ENCODE measurements at places on chromosomes 6 and 20.

GRCh38 chr6:138512609-138513008 lies 13.3 kb upstream of the NHSL1 start:
- no peak for DNase-seq

DNA sequence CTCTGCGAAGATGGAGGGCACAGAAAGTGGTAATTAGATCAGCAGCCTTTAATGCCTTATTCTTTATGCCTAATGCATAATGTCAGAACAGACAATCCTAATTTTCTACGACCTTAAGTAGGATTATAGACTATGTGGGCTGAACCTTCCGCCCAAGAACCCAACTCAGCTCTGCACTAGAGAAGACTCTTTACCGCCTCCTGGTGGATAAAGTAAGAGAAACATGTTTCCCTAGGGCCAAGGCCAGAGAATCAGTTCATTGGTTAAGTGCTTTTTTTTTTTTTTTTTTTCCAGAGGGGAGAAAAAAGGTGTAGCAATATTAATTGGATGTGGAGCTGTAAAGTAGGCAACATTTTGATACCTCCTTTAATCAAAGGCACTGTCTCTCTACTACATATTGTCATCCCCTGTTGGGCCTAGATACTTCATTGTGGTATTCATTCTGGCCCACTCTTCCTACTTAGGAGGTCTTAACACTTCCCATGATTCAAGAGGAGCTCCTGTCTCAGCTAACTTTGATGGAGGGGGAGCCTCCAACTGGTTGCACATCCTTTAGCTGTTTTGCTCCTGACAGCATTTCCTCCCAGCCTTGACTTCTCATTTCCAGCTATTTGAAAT lies 124.9 kb upstream of the NRN1 start:
- no peak for DNase-seq

- DNase-seq, result no peak
Observed at GRCh38 chr6:154304191-154304590, 52.4 kb downstream of the IPCEF1 start.

- DNase-seq, result no peak
Observed at GRCh38 chr20:16292226-16292880, 280.9 kb downstream of the KIF16B start.

GRCh38 chr6:129546702-129547101 lies 163.3 kb downstream of the ARHGAP18 start:
- no peak for DNase-seq

DNA sequence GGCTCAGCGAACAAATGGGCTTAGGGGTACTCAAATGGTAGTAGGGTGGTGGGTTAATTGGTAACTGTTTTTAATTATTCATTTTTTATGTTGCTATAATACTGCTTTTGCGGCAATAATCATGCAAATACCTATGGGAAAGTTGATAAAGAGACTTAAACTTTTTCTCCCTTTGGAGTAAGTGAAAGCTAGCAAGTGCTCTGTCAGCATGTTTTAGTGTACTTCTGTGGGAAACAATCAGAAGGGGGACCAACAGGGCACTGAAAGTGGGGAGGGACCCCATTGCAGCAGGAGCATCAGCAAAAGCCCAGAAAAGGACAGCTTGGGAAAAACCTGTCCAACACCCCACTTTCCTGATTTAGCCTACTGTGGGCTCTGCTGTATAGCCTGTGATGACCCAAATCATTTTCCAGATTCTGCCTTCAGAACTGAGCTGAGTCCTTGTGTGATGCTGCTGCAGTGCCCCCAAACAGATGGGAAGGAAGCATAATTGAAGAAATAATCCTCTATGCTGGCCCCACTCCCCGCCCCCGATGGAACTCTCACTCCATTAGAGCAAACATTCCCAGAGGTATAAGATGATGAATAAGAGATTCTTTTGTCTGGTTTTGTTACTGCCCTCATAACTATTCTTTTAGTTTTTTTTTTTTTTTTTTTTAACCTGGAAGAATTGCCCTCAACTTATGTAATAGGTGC lies 322.8 kb downstream of the CD83 start:
- no peak for DNase-seq

- peak; percentile 47 for DNase-seq
Observed at GRCh38 chr6:31332637-31333602, 24.1 kb downstream of the HLA-B start.

DNA sequence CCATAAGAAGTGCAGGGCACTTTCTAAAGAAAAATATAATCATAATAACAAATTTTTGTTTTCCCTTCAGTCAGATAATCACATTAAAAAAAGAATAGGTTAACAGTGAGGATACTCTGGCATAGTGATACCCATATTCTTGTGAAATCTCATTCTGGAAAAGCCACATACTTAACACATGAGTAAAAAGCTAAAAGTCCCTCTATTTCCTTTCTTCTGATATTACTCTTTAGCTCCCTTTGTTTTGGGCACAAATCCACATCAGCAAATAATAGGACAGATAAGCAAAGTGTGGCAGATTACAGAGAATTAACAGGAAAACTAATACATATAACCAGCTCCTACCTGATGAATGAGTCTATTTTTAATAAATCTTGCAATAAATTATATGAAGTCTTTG lies 15.8 kb downstream of the SHPRH start:
- DNase-seq, result no peak

- peak; percentile 26 for DNase-seq
Observed at GRCh38 chr6:15299430-15300131, 53.7 kb downstream of the JARID2 start.

DNA sequence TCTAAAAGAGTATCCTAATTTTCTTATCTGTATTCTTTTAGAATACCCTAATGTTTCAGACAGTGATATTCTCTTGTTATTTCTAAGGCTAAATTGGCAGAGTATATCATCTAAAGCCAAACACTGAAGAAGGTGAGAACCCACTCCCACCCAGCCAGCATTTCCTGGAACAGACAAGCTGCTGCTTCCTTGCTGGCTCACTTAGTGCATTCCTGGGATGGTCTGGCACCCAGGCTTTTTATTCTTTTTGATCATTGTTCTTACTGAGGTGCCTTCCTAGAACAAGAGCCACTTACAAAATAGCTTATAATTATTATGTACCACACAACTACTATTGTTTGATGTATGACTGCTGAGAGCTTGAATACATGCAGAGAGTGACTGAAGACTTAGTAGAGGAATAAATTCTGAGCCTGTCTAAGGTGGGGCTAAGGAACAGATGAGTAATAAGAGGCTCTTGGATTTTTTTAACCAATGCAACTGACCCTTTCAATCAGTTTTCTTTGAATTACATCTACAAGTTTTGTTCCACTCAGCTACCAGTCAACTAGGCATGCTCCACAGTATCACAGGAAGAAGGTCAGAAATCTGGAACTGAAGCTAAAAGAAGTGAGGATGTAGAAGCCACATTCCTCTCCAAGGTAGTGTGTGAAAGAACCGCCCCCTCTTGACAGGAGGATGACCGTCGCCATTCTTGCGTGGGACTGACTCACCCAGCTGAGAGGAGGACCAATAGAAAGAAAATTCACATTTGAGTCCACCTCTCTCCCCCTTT lies 30.1 kb downstream of the PRPH2 start:
- DNase-seq, result no peak

DNA sequence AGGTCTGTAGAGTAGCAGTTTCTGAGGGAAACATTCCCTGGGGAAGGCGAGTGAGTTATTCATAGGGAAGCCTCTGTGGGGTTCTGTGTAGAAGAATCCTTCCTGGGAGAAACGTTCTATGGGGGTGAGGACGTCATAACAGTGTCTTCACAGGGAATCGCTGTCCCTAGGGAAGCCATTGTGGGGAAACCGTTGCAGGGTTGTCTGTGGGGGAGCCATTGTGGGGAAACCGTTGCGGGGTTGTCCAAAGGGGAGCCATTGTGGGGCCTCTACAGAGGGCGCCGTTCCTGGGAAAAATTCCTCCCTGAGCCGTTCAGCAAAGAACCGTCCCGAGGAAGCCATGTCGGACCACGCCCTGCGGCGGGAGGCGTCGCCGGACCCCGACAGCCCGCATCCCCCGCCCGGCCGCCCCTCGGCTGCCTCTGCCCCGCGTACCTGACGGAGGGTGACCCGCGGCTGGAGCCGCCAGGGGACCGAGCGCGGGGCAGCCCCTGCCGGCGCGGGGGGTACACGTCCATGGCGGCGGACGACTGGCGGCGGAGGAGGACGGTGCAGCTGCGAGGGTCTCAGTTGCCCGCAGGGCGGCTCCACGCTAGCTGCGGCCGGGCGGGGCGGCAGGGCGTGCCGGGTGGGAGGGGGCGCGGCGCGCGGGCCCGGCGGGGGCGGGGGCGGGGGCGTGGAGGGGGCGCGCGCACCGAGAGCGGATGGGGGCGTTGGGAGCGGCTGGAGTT lies at the start of gene DNAAF9:
DNAAF9 (minus strand) TSS at position 630 of the 731 bp plus-strand sequence; CDS start at position 518, 112 bp downstream.
- DNase-seq, result peak; percentile 44

GRCh38 chr6:96089173-96089572 lies 73.4 kb downstream of the FUT9 start:
- DNase-seq, result no peak

DNA sequence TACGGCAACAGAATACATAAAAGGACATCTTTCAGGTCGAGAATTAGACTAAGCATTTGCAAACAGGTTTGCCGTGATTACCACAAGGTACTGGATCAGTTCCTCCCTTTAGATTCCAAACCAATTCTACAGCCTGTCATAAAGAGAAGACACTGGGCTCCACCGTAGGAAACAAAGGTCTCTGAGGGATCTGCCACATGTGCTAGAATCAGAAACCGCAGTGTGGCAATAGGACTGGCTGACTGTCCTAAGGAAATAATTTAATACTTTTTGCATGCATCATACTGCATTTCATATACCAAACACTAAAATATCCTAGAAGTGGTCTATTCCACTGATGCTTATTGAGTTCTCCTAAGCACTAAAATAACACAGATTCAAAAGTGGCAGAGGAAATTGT lies 59.2 kb downstream of the POPDC3 start:
- no peak for DNase-seq

- DNase-seq, result peak; percentile 1
Observed at GRCh38 chr20:33490023-33490933, at the start of gene CBFA2T2. Gene CBFA2T2, plus strand, starts transcription at chr20:33490096. Its CDS starts 172 bp downstream, at chr20:33490268.

- DNase-seq, result no peak
Observed at GRCh38 chr20:31663838-31664695, 26.4 kb downstream of the COX4I2 start.

All from stimulated activated CD4-positive, alpha-beta T cell treated with anti-CD3 and anti-CD28 coated beads, Interleukin-4, amount 100 ng/mL, for 4 hours (primary cell).